NCI-H187 treated with DMSO at 0.1 percent for 48 hours (cell line): ENCODE measurements at places on chromosomes 7 and 10.

DNA sequence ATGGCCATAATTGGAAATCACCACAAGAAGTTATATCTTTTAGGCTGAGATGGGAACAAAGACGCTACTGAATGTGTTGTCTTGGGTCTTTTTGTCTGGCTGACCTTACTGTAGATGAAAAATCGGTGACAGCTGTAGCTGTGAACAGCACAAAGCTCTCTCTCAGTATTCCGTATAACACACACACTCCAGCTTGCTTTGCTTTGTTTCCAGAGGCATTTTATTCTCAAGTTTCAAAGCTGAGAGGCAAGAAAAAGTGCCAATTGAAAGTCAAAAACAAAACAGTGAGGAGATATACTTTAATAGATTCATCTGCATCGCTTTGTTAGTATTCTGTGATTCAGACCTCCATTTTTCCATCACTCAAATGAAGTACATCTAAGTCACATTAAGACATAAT lies 39.6 kb upstream of the CABCOCO1 start:
- DNase-seq: no peak

DNA sequence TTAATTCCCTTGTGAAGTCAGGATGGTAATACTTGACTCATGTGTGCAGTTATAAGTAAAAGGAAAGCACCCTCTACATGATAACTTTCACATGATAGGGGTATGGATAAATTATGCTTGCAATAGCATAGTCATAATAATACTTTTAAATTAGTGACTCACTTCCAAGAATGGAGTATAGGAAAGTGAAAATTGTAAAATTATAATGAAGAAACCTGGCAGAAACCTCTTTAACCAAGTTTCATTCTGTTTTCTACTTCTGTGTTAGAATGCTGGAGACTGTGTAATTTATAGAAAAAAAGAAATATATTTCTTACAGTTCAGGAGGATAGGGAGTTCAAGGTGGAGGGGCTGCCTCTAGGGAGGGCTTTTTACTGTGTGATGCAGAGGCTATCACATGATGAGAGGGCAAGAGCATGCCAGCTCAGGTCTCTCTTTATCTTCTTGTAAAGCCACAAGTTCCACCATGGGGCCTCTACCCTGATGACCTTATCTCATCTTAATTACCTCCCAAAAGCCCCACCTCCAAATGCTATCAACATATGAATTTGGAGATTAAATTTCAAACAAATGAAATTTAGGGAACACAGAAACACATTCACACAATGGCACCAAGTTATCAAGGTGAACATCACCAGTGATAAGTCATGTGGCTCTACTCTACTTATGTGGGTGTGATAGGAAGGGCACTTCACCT lies 43.2 kb downstream of the HDAC9 start:
- DNase-seq: no peak

DNA sequence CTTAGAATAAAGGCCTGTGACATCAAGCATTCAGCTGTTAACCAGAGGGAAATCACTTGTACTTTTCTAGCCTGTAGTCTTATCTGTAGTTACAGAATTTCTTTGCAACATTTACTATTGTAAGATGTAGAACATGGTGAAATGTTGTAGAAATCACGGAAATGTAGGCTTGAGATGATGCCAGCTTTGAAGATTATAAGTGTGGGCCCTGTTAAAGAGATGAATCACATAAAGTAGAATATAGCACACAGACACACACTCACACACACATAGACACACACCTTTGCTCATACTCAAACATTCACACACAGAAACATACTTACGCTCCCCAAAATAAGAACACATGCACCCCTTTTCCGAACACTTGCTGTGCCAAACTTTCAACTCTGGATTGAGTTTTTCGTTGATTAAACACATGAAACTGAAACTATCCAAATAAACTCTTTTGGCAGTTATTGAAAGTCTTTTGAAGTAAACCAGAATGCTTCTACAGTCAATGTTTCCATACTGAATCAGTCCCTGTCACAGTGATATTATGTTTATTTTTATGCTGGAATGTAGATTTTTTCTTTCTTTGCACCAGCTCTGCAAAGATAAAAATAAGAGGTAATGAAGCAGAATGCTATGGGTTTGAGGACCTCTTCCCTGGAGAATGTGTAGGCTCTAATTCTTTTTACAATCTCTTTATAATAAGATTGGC lies 230.3 kb upstream of the MEOX2 start:
- no peak for DNase-seq

DNA sequence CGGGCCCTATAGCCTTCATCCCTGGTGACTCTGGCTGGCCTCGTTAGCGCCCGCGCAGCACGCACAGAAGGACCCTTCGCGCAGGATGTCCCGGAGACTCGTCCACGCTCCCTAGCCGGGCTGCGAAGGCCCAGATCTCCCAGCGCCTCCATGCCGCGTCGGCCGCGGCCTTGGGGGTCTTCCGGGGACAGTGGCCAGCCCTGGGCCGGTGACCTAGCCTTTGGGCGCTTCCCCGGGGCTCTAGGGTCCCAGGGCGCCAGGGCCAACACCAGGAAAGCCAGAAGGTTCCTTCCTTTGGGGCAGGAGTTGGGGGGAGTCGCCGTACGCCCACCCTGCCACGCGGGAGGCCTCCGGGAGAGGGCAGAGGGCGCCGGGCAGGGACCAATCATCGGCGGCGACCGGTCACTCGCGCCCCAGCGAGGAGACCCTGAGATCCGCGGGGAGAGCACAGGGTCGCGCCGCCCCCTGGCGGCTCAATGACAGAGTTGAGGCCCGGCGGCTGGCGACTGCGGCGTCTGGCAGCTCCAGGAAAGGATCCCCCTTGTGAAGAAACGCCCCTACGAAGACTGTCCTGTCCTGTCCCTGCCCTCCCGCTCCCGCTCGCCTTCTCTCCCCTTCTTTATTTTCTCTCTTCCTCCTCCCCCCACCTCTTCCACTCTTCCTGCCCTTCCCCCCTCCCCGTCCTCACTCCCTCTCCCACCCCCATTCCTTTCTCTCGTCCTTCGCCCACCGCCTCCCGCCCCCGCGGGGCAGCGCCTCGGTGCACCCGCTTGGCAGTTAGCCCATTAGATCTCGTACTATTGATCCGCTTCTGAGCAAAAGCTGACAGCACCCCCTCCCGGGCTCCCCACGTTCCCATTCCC lies 62.3 kb upstream of the LBX1 start:
- DNase-seq: no peak

DNA sequence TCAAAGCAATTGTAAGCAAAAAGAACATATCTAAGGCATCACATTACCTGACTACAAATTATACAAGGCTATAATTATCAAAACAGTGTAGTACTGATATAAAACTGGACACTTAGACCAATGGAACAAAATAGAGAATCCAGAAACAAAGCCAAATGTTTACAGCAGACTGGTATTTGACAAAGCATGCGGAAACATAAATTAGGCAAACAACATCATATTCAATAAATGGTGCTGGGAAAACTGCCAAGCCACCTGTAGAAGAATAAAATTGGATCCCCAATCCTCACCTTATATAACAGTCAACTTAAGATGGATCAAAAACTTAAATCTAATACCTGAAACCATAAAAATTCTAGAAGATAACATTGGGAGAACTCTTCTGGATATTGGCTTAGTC lies 240.8 kb upstream of the POM121L12 start:
- DNase-seq: no peak

DNA sequence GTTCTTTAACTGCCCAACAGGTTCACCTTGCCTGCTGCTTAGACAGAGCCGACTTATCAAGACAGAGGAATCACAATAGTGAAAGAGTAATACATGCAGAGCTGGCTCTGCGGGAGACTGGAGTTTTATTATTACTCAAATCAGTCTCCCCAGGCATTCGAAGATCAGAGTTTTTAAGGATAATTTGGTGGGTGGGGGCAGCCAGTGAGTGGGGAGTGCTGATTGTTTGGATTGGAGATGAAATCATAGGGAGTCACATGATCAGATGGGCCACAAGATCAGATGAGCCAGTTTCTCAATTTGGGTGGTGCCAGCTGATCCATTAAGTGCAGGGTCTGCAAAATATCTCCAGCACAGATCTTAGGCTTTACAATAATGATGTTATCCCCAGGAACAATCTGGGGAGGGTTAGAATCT lies 131.3 kb downstream of the AKR1D1 start:
- DNase-seq: no peak

DNA sequence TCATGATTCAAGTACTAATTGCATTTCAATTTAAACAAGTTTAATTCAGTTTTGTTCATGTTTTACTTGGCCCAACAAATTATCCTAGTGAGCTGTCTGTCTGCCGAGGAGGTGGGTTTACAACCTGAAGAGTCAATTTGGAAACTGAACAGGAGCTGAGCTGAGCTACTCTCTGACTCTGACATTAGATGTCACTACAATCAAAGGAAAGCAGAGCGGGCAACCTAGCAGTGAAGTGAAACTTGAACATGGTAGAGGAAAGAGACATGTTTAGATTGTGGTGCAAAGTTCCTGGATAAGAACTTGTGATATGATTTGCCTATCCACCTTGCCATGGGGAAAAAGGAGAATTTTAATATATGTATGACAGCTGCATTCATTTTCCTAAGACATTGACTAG lies 9.6 kb upstream of the AGR3 start:
- DNase-seq: no peak

- DNase-seq: no peak
Measured at GRCh38 chr7:9498303-9498702, 1064.9 kb downstream of the NXPH1 start.

GRCh38 chr10:120336306-120336910 lies 120.6 kb upstream of the PLPP4 start:
- no peak for DNase-seq

- no peak for DNase-seq
Measured at GRCh38 chr7:76202666-76203030, 952 bp downstream of the SRRM3 start.

DNA sequence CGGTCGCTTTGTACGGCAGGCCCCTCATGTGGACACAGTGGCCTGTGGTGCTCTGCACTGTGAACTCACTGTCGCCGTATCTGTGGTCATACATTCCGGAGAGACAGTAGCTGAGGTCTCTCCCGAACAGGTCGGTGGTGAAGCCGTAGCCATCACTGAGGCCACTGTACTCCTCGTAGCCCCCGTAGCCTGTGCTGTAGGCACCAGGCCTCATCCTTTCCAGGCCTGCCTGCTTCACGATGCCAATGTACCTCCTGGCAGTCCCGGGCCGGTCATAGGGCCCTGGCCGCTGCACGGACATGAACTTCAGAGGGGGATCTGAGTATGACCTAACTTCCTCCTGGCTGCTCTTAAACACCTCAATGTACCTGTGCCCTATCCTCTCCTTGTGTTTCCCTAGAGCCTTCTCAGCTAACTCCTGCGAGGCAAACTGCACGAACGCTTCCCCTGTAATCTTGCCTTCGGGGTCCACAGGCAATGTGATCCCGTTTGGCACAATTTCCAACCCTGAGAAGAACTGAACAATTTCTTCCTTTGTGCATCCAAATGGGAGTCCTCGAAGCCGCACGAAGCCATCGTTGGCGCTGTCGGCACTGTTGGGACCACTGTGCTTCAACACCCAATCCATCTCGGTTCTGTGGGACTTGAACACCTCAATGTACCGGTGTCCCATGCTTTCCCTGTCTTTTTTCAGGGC lies 15.7 kb downstream of the FXYD4 start:
- no peak for DNase-seq

DNA sequence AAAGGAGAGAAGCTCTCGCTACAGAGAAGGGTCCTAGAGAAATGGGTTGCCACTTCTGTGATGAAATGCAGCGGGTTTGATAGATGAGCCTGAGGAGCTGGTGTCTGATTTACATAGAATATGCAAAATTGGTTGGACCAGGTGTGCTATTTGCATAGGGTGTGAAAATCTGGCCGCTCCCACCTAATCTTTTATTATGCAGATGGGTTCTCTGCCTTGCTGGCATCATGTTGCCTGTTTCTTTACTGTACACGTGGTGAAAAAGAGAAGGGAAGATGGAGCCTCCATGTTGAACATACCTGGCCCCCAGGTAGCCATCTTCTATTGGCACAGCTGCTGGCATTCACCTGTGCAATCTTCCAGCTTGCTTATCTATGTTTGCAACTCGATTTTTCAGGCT lies 212.2 kb downstream of the ANKRD7 start:
- no peak for DNase-seq
